Mesangial cell (primary cell): ENCODE measurements at places on chromosomes 16 and 17. TPM values are rescaled to one million over a fixed set of nuclear protein-coding genes. Genes with fewer than 3 reads are reported as not detected.

EIF3CL gene
- total RNA-seq: 151 and 152 TPM in 2 replicates

SLC52A1 gene
- under 0.01 TPM in 1 of 2 replicates, not detected in the other for total RNA-seq

TAF1C gene
- 26.7 and 31.4 TPM in 2 replicates for total RNA-seq

ITGAD gene
- total RNA-seq: not detected in 2 replicates

PTGES3L gene
- total RNA-seq: 1.3 and 2.9 TPM in 2 replicates

ITGB3 gene
- total RNA-seq: 148 and 185 TPM in 2 replicates

MPO gene
- total RNA-seq: 0.13 TPM in 1 of 2 replicates, not detected in the other

TAC4 gene
- total RNA-seq: not detected in 2 replicates

WFDC1 gene
- 0.33 and 0.63 TPM in 2 replicates for total RNA-seq

DUXB gene
- total RNA-seq: not detected in 2 replicates

PRPSAP2 gene
- 19.1 and 23.0 TPM in 2 replicates for total RNA-seq

RGS9 gene
- total RNA-seq: 1.6 and 2.0 TPM in 2 replicates

PGAP6 gene
- total RNA-seq: 67.5 and 116 TPM in 2 replicates

MRPL58 gene
- total RNA-seq: 43.9 and 84.7 TPM in 2 replicates

RASL10B gene
- total RNA-seq: 2.8 and 9.0 TPM in 2 replicates

MARVELD3 gene
- 0.63 TPM in 1 of 2 replicates, not detected in the other for total RNA-seq

MEOX1 gene
- not detected in 2 replicates for total RNA-seq

FOXN1 gene
- not detected in 2 replicates for total RNA-seq

SLX4 gene
- 4.2 and 7.5 TPM in 2 replicates for total RNA-seq

KRTAP4-6 gene
- total RNA-seq: not detected in 2 replicates

KCNJ18 gene
- not detected in 2 replicates for total RNA-seq

FAM20A gene
- total RNA-seq: under 0.01 TPM in 1 of 2 replicates, not detected in the other
